ENCODE measurements at places on chromosomes 1 and 21.
A peak's percentile ranks its signal among the peaks of the same experiment; 100 is the strongest.

- peak; percentile 48 for DNase-seq
Observed at GRCh38 chr1:151013518-151013917, 5.3 kb downstream of the PRUNE1 start.

- DNase-seq, result no peak
Observed at GRCh38 chr1:247172996-247173395, 1.2 kb upstream of the ZNF124 start.

GRCh38 chr1:17494114-17494729 is 45.3 kb upstream of the ARHGEF10L start:
- peak; percentile 81 for DNase-seq

DNA sequence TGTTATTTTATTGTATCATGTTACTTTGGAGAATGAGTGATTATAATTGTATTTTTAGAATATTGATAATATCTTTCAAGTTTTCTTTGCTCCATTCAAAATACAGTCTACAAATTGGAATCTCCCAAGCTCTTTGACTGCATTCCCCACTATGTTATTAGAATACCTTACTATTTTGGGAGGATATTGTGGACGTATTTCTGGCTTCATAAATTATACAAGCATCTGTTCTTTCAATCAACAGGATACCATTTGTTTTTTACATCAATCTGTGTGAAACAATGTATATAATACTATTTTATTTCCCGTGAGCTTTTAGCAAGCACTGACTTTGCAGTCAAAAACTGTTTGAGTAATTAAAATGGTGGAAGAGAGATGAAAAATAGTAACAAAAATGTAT is 226.5 kb downstream of the PTPRC start:
- no peak for DNase-seq

- DNase-seq, result no peak
Observed at GRCh38 chr1:173852105-173852504, 15.7 kb downstream of the GAS5 start.

- DNase-seq, result no peak
Observed at GRCh38 chr1:53644909-53645689, 93.9 kb downstream of the GLIS1 start.

- DNase-seq, result no peak
Observed at GRCh38 chr1:92749024-92749634, 35.8 kb downstream of the EVI5 start.

DNA sequence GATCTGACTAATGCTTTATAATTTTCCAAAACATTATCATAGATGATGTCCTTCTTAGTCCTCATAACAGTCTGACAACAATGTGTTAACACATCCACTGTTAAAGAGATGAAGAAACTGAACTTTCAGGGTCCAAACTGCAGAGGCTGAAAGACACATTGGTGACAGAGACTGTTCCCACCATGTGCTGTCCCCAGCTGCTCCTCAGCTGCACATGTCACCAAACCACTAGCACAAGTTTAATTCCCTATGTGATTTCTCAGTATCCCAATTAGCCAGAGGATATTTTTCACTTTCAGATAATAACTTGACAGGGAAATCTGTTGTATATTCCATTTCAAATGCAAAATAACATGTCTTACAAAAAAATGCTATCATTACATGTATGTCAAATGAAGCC is 24.6 kb downstream of the LAMC2 start:
- no peak for DNase-seq

DNA sequence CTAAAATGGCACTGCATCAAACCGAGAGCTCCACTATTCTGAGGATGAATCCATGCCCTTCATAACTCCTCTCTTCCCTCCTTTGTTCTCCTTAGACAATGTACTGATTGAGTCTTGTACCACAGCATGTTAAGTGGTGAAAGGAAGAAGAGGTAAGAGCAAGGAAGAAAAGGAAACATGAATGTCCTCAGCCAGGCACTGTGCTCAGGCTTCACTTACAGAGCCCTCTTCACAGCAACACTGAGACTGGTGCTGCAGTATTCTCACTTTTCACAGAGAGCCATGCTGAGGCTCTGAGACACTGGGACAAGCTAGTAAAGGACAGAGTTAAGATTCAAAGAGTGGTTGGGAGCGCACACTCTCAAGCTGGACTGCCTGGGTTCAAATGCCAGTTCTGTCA is 143.5 kb downstream of the AKT3 start:
- DNase-seq, result no peak

GRCh38 chr1:69861641-69862040 is 293.9 kb downstream of the LRRC7 start:
- DNase-seq, result no peak

DNA sequence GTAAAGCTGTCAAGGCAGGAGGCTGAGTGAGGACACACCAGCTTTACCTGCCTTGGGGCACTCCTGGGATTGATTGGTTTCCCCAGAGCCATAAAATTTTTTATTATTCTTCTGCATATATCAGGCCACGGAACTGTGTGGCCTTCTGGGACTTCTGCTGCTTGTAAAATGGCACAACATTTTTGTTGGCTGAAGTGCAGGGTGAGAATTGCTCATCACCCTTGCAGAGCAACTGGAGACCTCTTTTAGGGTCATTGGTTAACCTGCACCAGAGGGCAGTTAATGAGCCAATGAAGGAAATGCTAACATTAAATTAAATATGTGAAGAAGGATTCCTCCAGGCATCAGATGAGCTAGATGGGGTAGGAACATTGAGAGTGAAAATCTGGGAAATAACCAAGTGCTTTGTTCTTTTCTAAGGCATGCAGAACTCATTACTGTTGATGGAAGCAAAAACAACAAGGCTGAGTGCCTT is 87.7 kb downstream of the LTN1 start:
- DNase-seq, result no peak

- DNase-seq, result no peak
Observed at GRCh38 chr21:23740463-23740862, 1866.8 kb downstream of the MRPL39 start.

DNA sequence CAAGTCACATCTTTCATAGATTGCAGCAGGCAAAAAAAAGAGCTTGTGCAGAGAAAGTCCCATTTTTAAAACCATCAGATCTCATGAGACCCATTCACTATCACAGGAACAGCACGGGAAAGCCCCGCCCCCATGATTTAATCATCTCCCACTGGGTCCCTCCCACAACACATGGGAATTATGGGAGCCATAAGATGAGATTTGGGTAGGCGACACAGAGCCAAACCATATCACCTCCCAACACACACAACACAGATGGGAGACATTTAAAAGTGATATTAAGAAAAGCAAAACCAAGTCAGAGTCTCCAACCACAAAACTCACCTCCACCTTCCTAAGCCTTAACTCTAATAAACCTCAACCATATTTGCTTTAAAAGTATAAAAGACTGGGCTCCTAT is 61.5 kb upstream of the TIAM1 start:
- DNase-seq, result no peak

DNA sequence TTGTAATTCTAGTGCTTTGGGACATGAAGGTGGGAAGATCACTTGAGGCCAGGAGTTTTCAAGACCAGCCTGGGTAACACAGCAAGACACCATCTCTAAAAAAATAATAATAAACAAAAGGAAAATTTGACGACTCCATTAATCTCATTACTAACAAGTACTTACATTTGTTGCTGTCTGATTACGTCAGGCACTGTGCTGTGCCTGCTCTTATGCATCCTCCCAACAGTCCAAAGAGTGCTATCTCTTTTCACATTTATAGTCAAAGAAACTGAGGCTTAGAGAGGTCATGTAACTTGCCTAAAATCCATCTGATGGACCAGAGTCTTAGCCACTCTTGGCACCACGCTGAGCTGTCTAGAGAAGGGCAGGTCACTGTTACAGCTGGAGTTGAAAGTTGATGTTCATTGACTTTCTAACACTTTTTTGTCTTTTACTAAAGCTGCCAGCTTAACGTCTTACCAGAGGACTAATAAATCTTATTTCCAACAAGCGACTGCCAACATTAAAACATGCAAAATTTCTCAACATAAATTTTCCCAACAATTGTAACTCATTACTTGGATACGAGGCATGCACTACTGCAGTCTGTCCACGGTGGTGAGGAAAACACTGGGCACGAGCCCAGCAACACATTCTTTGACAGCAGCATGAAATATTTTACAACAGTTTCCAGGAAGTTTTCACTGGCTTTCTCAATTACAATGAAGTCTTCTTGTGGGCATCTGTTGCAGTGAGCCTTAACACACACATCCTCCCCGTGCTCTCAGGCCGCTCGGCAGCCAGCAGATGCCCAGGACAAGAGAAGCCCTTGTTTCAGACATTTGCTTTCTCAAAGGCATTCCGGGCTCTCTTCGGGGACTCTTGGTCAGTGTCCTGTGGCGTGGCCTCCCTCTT is 262.9 kb upstream of the PROX1 start:
- no peak for DNase-seq

DNA sequence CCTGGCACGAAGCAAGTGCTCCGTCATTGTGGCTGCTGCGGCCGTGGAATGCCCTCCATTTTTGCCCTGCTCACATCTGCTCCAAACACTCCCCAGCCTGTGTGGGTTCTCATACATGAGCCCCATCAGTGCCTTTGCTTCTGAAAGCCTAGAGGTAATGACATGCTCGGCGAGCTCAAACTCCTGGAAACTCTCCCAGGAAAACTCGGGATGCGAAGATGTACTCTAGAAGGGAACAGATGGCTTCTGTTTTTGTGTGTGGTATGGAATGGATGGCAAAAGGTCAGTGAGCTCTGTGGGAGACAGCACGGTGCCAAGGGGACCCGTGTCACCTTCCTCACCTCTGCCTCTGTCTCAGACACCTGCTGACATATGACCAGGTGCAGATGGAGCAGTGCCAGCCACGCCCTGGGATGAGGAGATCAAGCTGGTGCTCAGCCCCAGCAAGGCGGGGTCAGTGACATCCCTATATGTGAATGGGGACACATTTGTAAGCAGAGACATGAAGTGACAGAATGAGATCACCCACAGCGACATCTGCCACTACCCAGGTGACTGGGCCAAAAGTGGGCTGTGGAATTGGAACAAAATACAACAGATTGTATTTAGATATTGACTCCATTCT is 84.1 kb upstream of the COX20 start:
- no peak for DNase-seq

GRCh38 chr1:48676822-48677221 is 99.9 kb downstream of the BEND5 start:
- no peak for DNase-seq

GRCh38 chr1:119674835-119675289 is 26.8 kb upstream of the ZNF697 start:
- DNase-seq, result no peak

DNA sequence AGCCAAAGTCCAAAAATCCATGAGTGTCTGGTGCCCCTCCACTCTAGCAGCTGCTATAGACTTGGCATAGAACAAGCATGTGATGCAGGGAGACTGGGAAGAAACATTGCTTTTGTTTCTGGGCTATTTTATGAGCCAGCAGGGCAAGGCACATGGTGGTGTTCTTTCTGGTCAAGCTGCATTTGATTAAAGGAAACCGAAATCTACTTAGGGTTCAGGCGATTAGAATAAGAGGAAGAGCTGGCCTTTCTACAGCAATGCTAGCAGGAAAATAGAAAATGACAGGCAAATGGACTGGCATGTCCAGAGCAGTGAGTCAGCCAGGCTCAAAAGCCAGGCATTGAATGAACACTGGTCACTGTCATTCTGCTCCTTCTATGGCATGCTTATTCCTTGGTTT is 28.5 kb upstream of the ARHGAP29 start:
- no peak for DNase-seq

- no peak for DNase-seq
Observed at GRCh38 chr1:226982451-226983177, 42.5 kb downstream of the COQ8A start.

- no peak for DNase-seq
Observed at GRCh38 chr1:8560035-8560434, 242.1 kb downstream of the SLC45A1 start.

GRCh38 chr1:161962091-161962887 is 61.4 kb downstream of the OLFML2B start:
- no peak for DNase-seq

DNA sequence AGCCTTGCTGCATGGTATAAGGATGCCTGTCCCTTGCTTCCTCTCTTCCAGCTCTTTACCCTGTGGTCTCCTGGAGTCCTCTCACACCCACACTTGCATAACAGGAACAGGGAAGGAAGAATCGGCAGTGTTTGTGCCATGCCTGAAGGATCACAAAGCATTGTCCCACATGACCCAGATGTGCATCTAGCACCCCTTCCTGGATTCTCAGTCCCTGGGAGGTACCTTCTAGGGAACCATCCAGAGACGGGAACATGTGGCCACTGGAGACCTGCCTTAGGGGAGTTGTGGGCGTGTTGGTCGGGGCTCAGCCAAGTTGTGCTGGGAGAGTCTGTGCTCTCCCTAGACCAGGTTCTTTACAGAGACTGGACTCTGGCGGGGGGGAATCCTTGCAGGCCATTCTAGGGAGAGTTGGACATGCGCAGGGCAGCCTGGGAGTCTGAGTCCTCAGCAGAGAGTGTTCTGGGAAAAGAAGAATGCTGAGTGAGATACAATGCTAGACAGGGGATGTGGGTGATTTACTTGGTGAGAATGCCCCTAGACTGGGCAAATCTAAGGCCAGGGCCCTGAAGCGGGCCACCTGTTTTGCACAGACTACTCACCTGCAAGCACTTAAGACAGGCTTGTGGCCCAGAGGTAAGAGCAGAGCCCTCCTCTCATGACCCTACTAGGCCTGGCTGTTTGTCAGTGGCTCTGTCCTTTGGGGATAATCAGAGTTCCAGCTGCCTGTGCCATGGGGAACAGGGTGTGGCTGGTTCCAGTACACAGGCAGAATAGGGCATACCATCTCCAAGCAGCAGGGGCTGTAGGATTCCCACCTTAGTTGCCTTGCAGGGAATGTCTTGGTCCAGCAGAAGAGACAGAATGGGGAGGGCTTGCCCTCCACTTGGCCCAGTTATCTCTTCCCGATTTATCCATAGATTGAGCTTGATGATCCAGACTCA is 89.8 kb downstream of the MAN1C1 start:
- no peak for DNase-seq

- no peak for DNase-seq
Observed at GRCh38 chr1:69172003-69173000, 395.4 kb upstream of the LRRC7 start.

- DNase-seq, result no peak
Observed at GRCh38 chr1:55035904-55036303, 3.4 kb upstream of the PCSK9 start.

GRCh38 chr1:228152097-228152917 is 2.6 kb downstream of the GJC2 start:
- DNase-seq, result no peak

- DNase-seq, result no peak
Observed at GRCh38 chr1:21090463-21090862, 86.2 kb downstream of the EIF4G3 start.

- no peak for DNase-seq
Observed at GRCh38 chr1:18908911-18909771, 6.8 kb upstream of the ALDH4A1 start.

- no peak for DNase-seq
Observed at GRCh38 chr1:167443757-167444156, 74.6 kb downstream of the CD247 start.
